ENCODE measurements at places on chromosomes 2 and 18.

DNA sequence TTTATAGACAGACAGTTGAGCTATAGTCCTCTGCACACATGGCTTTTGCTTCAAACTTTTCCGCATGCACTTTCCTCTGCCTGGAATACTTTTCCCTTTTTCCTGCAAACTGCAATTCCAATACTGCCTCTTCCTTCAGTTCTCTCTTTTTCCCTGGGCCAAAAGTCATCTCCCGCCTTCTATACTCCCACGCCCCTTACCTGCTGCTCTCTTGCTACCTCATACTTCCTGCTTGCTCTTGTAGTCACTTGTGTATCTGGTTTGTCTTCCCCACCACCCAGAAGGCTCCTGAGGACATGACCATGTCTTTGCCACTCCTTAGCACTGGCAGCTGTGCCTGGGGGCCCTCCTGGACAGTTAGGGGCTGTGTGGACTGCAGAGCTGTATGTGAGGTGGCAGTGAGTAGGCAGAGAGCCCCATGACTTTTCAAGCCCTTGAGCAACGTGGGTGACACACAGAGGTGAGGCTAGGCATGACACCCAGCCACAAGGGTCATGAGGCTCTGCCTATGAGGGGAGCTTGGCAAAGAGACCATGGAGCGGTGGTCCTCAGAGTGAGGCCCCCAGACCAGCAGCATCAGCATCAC, 23.2 kb downstream of the SPEG start:
- no peak for DNase-seq

DNA sequence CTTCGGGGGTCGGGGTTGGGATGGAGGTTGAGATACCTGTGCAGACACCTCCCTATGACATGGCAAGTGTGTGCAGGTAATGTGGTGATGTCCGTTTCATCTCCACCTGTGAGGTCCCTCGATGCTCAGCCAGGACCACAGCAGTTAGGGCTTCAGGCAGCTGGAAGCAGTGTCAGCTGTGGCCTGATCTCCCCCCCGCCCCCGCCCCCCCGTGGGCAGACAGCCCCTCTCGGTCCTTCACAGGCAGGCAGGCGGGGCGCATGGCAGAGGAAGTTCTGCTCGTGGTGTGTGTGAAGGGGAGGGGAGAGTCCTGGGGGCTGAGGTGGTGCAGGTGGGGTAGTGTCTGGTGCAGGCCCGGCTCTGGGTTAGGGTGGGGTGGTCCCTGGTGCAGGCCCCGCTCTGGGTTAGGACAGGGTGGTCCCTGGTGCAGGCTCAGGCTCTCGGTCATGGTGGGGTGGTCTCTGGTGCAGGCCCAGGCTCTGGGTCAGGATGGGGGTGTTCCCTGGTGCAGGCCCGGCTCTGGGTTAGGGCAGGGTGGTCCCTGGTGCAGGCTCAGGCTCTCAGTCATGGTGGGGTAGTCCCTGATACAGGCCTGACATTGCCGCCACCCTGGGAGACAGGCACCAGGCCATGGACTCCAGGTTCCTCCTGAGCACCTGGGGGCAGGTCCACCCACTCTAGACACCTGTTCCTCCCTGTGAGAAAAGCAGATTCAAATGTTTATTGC, 94.3 kb downstream of the NFATC1 start:
- no peak for DNase-seq

- DNase-seq, result no peak
Observed at GRCh38 chr18:13568443-13569392, 157.6 kb downstream of the FAM210A start.

DNA sequence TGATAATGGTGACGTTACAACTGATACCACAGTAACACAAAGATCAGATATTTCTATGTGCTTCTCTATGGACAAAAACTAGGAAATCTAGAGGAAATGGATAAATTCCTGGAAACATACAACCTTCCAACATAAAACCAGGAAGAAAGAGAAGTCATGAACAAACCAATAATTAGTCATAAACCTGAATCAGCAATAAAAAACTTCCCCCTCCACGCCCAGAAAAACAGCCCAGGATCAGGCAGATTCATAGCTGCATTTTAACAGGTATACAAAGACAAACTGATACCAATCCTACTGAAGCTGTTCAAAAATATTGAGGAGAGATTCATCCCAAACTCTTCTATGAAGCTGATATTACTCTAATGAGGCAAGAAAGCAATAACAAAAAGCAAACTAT, 1535.2 kb upstream of the LRRTM1 start:
- DNase-seq, result no peak

GRCh38 chr2:15177103-15177502, 384.0 kb downstream of the NBAS start:
- no peak for DNase-seq

DNA sequence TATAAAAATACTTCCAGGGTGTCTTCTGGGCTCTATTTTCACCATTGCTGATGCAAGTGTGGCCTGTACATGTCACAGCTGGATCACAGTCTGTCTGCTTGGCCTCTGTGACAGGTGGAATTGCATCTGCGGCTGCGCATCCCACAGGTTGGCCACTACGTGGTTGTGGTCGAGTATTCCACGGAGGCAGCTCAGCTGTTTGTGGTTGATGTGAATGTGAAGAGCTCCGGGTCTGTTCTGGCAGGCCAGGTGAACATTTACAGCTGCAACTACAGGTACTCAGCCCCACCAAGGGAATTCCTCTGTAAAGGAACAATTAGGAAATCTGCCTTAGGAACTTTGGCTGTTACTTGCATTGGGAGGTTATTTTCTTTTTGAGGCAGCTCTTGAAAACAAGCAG, 144.5 kb downstream of the LAMA3 start:
- DNase-seq, result peak; percentile 75

- DNase-seq, result no peak
Observed at GRCh38 chr2:149068996-149069888, 30.7 kb downstream of the LYPD6B start.

DNA sequence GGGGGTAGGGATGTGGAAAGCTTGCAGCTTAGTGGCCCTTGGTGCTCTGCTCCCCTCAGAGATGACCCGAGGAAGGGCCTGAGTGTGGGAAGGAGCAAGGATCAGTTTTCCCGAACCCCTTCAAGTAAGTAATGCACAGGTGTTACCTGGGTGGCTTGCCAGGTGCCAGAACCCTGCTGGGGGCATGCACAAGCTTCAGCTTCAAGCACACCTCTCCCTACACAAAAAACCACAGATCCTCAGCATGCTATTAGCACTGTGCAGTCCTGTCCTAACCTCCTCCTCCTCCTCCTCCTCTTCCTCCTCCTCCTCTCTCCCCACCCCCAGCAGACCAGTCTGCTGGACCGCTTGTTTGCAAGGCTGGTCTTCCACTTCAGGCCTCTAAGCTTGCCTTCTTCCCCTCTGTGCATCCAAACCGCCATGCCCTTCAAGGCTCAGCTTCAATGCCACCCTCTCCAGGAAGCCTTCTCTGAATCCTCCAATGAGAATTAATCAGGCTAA, 114.8 kb downstream of the ACAA2 start:
- DNase-seq, result no peak

GRCh38 chr2:36539631-36540030, 58.3 kb downstream of the FEZ2 start:
- DNase-seq, result no peak

DNA sequence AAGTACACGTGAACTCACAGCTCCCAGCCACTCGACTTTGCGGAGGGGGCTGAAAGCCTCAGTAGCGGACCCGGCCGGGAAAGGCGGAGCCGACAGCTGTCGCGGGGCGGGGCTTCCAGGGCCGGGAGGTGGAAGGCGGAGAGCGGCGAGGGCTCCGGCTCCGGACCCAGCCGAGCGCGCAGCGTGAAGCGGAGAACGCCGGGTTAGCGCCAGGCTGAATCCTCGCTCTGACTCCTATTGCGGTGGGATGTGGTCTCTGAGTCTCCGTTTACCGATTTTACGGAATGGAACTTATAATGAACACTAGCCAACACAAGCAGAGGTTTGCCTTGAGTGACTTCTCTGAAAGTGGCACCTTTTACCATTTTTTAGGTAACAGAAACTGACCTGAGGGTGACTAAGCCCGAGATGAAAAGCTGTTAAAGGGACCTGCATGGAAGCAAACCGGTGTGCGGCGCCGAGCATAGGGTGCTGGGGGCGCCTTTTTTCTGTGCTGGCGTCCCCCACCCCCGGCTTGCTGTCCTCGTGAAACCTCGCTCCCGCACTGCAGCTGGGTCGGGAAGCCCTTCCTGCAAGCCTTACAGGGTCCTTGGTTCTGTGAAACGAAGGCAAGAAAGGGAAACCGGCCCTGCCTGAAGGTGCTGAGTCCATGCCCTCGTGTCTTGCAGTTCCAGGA, 72.9 kb downstream of the EN1 start:
- DNase-seq, result peak; percentile 50
